ENCODE measurements at places on chromosomes 4 and X.

- no peak for DNase-seq
These were observed 3.8 kb downstream of the WDR1 start for GRCh38 chr4:10112658-10113284.

DNA sequence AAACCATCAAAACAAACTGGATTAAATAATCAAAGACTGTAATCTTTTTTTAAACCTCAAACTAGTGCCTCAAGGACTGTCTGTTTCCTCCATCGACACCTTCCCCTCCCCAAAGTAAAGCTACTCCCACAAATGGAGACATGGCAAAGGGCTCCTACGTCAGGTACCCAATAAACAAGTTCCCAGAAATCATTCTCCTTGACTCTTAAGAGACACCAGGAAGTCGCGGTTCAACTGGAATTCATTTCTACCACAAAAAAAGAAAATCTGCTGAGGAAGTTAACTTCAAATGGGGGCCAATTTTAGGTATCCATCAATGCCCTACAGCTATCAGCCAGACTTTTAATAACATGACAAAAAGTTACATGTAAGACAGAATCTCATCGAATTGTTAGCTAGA, 2.5 kb downstream of the RPS4X start:
- no peak for DNase-seq

GRCh38 chr4:135281230-135281629, 1079.6 kb upstream of the PABPC4L start:
- DNase-seq = no peak

- DNase-seq = no peak
These were observed 70.1 kb downstream of the INPP4B start for GRCh38 chr4:142776026-142776425.

- DNase-seq = peak; percentile 33
These were observed at the start of gene BMP3 for GRCh38 chr4:81030061-81030980. BMP3 (plus strand) TSS chr4:81030708; CDS start chr4:81031285, 577 bp downstream.

Data from fibroblast of gingiva (primary cell).